ENCODE measurements at places on chromosomes 11 and 22.

DNA sequence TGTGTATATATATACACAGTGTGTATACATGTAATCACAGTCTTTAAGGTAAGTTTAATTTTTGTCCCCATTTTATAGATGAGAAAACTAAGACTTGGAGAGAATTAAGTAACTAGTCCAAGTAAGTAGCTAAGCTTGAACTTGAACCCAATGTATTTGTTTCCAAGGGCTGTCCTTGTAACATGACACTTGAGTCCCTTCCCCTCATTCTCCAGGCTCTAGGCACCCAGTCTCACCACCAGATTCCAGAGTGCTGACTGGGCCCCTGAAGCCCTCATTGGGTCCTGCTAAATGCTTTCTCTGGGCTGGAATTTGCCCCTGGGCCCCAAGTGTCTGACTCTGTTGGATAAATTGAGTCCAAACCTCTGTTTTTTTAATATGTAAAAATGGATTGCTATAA lies 45.5 kb downstream of the ADM start:
- no peak for DNase-seq

- no peak for DNase-seq
These were observed 67.0 kb upstream of the CCND1 start for GRCh38 chr11:69573761-69574607.

DNA sequence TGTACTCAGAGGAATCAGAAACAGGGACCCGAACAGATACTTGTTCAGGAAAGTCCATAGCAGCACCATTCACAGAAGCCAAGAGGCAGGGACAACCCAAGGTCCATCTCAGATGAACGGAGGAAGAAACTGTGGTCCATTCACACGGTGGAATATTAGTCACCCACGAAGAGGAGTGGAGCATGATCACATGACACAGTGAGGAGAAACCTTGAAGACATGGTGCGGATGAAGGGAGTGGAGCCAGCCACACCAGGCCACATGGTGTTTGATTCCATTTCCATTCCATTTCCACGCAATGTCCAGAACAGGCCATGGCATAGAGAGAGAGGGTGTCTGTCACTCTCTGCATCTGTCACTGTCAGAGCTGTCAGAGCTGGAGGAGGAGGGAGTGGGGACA lies 30.7 kb downstream of the NADSYN1 start:
- no peak for DNase-seq

DNA sequence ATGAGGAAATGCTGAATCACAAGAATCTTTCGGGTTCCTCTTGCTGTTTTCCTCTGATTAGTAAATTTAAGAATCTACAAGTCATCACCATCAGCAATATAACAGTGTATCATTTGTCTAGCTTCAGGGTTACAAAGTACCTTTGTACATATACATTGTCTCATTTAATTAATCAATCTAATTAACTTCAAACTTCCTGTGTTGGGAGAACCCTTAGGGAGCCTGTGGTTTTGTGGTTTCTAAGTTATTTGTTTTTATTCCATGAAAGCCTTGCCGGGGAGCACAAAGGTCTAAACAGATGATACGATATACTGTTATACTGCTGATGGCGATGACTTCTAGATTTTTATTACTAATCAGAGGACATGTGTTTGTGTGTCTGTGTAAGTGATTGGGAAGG lies 41.0 kb downstream of the TIMP3 start:
- no peak for DNase-seq

- DNase-seq = no peak
These were observed 148.4 kb downstream of the ME3 start for GRCh38 chr11:86523738-86524619.

DNA sequence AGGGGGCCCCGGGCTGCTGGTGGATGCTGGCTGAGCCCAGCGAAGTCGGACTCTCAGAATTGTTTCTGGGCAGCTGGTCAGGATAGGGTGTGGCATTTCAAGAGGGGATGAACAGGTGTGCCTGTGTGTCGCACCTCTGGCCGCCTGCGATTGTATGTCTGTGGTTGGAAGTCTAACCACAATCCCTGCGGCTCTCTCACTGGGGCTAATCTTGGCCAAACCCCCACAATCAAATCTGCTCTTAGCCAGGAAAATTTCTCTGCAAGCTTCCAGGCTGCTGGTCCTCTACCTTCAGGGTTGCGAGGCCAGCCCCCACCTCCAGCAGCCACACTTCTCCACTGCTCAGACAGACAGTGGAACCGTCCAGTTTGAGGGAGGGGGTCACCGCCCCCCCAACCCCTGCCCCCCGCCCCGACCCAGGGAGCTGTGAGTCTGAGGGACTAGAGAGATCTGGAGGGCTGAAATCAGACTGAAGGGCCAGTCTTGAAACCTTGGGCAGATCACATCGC lies 953 bp downstream of the ATG16L2 start:
- no peak for DNase-seq

DNA sequence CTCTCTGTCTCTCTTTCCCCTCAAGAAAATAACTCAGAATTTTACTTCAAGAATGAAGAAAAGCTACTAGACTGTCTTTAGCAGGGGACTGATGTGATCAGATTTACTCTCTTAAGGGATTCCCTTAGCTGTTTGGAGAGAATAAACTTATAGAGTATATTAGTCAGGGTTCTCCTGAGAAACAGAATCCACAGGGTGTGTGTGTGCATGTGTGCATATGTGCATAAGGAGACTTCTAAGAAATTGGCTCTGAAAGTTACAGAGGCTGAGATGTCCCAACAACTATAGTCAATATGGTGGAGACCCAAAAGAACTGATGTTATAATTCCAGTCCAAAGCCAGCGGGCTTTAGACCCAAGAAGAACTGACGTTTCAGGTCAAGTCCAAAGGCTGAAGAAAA lies 43.1 kb upstream of the ARL14EP start:
- DNase-seq = no peak

DNA sequence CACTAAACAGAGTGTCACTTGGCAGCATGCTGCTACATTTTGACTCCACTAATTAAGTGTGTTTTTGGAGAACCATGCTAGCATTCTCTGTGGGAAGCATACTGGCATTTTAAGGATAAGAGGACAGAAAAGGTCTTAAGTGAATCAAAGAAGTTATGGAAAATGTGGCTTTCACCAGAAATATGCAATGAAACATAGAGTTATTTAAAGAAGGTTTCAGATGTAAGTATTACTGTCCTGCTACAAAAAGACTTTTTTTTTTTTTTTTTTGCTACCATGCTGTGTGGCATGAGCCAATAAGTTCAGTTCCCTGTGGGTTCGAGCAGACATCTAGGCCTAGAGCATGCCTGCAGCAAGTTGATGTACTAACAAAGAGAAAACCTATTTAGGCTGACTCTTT lies 187.6 kb downstream of the MSANTD4 start:
- DNase-seq = no peak

DNA sequence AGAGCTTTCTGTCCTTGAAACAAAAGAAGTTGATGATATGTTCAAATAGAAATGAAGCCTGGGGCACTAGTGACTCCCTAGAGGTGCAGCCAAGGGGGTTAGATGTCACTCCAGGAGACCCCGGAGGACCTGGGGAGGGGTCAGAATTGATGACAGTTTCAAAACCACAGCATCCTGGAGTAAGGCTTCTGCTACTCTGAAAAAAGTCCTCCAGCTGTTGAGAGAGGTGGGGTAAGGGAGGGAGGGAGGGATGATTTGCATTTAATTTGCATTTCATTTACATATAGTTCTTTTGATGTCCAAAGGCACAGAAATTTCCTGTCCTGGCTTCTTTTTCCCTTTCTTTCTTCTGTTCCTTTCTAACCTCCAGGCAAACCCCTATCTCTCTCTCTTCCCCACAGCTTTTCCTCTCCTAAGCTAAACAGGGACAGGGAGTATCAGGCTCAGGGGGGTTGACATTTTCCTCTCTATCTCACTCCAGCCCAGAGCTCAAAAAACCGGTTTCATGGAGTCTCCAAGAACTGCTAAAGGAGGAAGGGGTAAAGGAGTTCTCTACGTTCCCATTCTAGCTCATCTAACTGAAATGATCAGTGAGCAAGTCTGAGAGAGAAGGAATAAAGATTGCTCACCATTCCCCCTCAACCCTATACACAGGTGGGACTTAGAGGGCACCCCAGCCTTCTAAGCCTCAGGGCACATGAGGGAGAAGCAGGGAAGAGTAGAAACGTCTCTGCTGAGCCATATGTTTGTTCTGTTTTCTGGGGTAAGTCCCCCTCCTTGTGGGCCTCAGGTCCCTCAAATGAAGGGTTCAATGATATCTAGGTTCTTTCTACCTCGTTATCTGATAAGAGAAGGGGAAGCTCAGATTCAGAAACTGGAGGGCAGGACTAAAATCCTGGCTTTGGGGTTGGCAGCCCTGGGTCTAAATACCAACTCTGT lies 3.5 kb upstream of the POU2F3 start:
- DNase-seq = no peak

GRCh38 chr22:26205494-26205893 lies 36.2 kb downstream of the SEZ6L start:
- no peak for DNase-seq

- no peak for DNase-seq
These were observed 204.8 kb downstream of the SWAP70 start for GRCh38 chr11:9868641-9869040.

DNA sequence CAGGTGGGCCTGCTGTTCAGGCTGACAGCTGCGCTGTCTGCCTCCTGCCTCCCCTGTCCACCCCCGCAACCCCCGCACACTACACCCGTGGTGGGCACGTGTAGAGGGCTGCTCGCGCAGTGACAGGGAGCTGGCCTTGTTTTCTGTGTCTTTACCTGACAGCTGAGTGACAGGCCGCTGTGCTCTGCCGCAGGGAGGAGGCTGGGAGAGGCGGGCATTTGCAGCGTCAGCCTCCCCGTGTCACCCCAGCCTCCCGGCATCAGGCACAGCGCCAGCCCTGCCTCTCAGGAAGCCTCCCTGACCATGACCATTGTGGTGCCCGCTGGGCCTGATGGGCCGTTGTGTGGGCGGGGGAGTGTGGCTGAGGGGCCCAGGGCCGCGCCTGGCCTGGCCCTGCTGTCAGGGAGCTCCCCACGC lies 32.0 kb upstream of the RELT start:
- no peak for DNase-seq

DNA sequence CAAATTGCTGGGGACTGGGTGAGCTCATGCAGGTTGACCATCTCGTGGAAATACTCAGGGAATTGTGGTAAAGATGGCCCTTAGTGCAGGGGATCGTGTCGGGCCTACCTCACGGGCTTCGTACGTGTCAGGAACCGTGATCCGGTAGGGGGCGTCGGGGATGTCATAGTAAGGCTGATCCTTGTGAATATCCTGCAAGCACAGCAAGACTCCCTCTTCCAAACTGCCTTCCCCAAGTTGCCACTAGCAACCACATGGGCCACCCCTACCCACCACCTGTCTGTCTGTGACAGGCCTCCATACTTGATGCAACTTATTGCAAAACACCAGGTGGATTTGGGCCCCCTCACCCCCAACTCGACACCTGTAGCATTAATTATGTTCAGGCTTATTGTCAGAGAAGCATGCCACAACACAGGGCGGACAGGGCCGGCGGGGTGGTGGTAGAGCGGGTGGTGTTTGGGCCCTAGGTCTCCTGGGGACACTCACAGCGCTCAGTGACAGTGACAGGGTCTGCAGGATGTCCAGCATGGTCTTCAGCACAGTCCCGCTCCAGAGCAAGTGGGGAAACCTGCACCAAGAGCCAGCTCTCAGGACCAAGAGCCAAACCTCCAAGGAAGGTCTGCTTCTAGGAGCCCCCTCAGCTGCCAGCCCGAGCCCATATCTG lies 22.6 kb upstream of the SERPIND1 start:
- DNase-seq = no peak

DNA sequence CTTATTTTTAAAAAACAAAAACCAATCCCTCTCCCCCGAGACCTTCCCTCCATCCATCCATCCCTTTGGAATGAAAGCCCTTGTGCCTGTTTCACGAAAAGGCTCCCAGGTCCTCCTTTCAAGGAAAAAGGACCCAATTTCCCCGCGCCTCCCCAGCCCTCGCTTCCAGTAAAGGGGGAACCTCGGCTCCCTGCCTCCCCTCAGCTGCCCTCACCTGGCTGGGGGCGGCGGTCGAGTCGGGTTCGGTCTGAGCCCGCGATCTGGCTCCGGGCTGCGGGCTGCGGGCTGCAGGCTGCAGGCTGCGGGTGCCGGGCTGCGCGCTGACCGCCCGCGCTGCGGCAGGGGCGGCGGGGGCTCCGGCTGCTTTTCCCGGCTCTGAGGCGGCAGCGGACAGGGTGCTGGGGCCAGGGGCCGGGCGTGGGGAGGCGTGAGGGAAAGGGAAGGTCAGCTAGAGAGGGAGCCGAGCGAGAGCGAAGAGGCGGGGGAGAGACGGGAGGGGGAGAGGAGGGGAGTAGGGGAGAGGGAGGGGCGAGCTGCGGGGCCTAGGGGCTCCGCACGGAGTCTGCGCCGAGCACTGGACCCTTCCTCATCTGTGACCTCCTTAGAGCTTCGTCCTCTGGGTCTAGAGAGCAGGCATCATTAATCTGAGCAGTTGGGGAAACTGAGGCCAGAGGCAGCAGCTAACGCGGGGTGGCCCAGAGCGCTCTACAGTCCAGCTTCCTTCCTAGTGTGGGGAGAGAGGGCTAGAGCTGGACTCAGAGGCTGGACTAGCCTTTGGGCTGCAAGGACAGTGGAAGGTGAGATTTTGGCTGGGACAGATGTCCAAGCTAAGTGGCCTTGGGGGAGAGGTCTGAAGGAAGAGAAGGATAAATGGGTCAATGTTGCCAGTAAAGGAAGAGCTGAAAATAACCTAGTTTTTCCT lies at the start of gene C1QTNF4:
Gene C1QTNF4 (minus strand): TSS at position 478 of the 922 bp plus-strand sequence. CDS start 3,601 bp downstream, outside the sequence.
- no peak for DNase-seq

GRCh38 chr11:128559496-128560103 lies 27.8 kb downstream of the ETS1 start:
- DNase-seq = no peak

- no peak for DNase-seq
These were observed 38.7 kb downstream of the NARS2 start for GRCh38 chr11:78535920-78536319.

DNA sequence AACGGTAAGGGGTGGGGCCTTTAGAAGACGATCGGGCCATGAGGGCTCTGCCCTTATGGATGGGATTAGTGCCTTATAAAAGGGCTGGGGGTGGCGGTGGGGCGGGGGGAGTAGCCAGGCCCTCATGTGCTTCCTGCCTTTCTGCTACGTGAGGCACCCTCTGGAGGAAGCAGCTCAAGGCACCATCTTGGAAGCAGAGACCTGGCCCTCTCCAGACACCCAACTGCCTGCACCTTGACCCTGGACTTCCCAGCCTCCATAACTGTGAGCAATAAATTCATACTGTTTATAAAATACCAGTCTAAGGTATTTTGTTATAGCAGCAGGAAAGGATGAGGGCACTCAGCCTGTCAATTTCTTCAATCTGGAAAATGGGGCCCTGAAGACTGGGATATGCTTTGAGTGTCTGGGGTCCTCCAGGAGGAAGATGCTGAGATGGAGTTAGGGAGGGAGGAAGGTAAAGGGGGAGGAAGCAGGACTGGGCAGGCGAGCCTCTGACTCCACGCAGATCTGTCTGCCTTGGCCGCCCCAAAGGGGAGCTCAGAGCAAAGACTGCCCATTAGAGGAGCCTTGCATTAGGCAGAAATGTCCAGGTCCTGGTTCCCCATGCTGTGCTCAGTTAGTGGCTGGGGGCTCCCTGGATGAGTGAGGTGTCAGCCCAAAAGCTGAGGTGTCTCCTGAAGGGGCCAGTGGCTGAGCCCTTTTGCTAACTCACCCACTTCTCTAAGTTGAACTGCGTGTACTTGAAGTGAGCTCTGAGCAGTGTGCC lies 5.3 kb downstream of the CABP2 start:
- DNase-seq = no peak

Measured in activated T-helper 1 cell treated with anti-CD3 and anti-CD28 coated beads, Interleukin-2, amount 50 U/mL, for 16 hours (primary cell).